ENCODE measurements at places on chromosomes 4 and X.

GRCh38 chrX:11381464-11381863, 88.3 kb downstream of the AMELX start:
- DNase-seq, result no peak

DNA sequence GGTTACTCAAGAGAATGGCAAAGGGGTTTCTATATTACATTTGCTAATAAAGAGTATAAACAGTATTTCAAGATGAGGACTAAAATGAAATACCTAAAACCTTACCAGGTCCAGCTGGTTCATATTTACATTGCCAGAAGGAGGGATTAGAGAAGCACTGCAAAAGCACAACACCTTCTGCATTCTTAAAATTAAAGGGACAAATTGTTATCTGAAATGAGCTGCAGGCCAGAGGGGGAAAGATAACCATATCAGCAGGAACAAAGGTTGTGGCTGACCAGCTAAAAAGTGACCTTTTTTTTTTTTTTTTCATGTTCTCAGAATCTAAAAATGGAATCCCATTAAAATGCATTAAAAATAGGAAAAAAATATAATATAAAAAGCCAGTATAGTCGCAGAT, 39.7 kb downstream of the AFF2 start:
- no peak for DNase-seq

GRCh38 chr4:38452542-38452941, 211.5 kb upstream of the KLF3 start:
- no peak for DNase-seq

- no peak for DNase-seq
Measured at GRCh38 chrX:18278449-18278848, 57.8 kb upstream of the BEND2 start.

DNA sequence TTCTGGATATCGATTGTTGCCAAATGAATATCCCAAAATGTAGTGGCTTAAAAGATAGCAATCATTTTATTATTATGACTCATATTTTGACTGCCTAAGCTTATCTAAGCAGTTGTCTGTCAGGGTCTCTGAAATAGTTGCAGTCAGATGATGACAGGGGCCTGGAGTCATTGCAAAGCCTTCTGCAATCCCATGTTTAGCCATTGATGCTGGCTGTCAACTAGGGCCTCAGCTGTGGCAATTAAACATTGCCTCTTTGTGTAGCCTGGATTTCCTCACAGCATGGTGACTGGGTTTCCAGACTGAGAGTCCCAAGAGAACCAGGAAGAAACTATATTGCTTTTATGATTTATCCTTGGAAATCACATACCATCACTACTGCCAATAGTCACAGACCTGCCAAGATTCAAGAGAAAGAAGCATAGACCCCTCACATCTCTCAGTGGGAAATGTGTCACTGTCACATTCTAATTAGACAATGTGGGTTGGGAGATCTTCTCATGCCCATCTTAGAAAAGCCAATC, 227.3 kb upstream of the NOCT start:
- no peak for DNase-seq

GRCh38 chr4:172547724-172548123, 620.9 kb upstream of the GALNT7 start:
- DNase-seq, result no peak

- no peak for DNase-seq
Measured at GRCh38 chr4:125837493-125838201, 522.9 kb downstream of the FAT4 start.

DNA sequence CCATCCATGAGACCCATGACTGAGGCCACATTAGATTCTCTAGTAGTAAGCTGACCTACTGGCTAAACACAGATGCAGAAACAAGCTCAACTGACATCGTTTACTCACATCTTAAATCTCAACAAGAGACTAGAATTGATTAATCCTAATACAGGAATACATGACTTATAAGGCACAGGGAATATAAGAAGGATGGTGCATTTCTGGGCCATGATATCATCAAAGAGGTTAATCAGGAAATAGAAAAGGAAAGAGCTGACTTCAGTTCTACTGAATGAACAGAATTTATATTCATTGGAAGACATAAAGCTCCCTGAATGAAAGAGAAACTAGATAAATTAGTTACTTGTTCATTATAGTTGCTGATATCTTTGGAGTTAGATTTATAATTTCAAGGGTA, 1406.5 kb downstream of the STIM2 start:
- DNase-seq, result no peak

DNA sequence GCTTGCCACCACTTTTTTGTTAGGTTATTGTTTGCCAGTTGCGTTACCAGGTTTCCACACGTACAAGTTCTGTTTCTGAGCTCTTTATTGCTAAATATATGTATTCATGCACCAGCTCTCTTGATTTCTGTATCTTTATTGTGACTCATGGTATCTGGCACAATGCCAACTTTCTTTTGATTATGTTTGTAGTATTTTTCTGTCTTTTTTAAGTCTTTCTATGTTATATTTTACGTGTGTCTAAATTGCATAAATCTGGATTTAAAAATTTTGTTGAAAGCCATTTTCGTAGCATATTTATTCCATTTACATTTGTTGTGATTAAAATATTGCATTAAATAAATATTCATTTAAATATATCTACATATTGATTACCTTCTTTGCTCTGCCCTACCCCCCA, 73.8 kb downstream of the KDM6A start:
- no peak for DNase-seq

GRCh38 chrX:115895678-115896329, 274.7 kb upstream of the AGTR2 start:
- no peak for DNase-seq

GRCh38 chr4:70746179-70746839, 24.5 kb downstream of the RUFY3 start:
- DNase-seq, result no peak

DNA sequence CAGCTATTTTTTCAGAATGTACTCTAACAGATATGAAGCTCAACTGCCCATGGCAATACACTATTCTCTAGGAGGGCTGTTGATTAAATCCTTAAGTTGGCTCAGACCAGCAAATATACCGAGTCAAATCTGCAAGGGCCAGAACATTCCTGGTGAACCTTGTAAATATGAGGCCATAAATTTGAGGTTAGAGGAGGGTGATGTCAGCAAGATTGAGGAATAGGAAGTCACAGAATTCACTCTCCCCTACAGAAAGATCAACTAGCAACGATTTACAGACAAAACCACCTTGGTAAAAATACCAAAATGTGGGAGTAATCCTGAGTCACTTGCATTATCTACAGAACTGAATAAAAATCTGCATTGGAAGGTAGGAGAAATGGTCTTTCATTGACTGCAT, 399.3 kb downstream of the GPM6A start:
- DNase-seq, result no peak

DNA sequence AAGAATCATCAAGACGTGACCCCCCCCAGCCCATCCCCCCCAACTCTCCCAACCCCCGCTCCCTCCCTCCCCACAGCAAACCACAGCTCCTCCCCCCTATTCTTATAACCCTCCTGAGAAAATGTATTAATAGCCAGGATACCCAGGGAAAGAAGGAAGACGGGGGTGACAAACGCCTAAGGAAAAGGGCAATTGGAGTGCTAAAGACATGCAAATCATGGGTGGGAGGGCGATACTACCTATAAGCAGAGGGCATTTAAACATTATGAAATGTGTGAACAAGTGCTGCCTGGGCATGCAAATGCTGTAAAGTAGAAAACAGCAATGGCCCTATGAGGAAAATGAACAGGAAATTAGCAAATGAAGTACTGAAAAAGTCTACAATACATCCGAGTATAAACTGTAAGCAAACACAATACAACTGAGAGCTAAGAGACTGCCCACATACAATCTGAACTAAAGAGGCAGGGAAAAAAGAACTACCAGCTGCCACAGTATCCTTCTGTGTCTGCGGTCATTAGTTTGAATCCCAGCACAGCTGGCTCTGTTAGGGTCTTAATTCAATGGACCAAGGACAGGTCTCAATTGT, 2.4 kb downstream of the CXXC4 start:
- no peak for DNase-seq

GRCh38 chr4:169314906-169315305, 44.1 kb upstream of the SH3RF1 start:
- no peak for DNase-seq

DNA sequence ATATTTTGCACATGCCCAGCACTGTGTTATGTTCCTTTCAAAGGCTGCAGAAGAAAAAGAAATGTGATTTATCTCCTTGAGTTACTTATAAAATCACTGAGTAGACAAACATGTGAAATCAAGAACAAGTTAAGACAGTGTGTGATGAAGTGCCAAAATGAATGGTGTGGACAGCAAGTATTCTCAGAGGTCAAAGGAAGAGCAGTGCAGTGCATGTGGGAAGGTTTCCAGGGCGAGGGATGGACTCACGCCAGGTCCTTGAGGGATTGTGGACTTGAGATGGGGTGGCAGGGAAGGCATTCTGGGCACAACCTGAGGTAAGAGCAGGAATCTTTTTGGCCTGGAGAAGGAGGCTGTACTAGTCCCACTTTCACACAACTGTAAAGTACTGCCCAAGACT, 115.5 kb downstream of the FNIP2 start:
- no peak for DNase-seq

GRCh38 chr4:88528861-88529260, 5.3 kb upstream of the PYURF start:
- DNase-seq, result no peak

GRCh38 chrX:118761939-118762707, 34.7 kb downstream of the IL13RA1 start:
- DNase-seq, result no peak

GRCh38 chr4:123250843-123251242, 145.8 kb upstream of the SPRY1 start:
- no peak for DNase-seq

GRCh38 chrX:15976396-15976795, 121.8 kb upstream of the AP1S2 start:
- no peak for DNase-seq

DNA sequence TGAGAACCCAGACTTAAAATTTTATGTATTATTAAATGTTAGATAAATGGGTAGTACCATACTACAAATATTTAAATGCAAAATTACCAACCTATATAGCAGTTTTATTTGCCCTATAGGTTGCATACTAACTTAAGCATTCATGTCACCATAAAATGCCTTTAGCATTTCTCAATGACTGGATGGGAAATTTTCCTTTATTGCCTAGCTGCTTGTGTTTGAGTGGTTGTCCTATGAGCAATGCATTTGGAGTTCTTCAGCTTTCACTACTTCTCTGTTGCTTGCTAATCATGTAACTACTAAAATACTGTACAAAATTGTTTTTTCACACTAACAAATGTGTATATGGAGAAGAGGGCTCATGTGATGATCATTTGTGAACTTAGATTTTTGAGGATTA, 44.2 kb upstream of the CEP135 start:
- DNase-seq, result no peak

- no peak for DNase-seq
Measured at GRCh38 chr4:102715057-102715456, 45.7 kb downstream of the MANBA start.

- DNase-seq, result no peak
Measured at GRCh38 chrX:115047715-115048114, 30.3 kb upstream of the IL13RA2 start.

DNA sequence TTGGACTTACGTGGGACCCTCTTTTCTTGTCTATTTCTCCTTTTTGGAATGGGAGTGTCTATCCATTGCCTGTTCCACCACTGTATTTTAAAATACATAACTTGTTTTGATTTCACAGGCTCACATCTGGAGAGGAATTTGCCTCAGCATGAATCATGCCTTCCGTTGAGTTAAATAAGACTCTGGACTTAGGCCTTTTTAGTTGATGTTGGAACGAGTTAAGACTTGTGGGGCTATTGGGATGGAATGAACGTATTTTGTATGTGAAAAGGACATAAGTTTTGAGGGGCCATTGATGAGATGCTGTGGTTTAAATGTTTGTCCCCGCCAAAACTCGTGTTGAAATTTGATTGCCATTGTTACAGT, 66.2 kb downstream of the BEX3 start:
- DNase-seq, result no peak
